ENCODE measurements at places on chromosomes 6 and 20.
A peak's percentile ranks its signal among the peaks of the same experiment; 100 is the strongest.

DNA sequence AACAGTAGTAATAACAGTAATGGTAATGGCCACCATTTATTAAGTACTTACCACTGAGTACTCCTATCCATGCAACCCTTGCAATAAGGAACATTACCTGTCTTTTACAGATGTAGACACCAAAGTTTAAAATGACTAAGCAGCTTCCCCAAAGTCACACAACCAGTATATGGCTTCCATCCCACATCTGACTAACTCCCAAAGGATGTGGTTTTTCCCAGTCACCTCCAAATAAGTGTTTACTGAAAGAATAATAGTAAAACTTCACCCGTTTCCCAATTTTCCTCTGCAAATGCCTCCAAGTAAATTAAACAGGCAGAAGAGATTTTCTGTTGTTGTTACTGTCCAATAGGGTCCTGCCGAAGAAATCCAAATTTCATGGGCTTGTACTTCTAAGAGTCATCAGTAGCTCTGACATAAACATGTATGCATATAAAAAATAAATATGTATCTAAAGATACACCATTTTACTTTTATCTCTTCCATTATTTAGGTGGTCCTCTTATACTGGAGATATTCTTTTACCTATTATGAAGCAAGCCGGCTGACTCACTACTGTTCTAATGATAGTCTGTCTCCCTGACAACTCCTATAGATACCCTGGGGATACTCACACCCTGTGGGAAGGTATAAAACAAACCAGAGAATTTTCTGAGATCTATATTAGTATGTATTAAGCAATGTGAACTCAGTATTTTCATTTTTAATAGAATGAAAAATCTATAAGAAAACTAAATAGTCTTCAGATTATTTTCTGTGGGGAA is 77.9 kb upstream of the ID4 start:
- DNase-seq, result no peak

DNA sequence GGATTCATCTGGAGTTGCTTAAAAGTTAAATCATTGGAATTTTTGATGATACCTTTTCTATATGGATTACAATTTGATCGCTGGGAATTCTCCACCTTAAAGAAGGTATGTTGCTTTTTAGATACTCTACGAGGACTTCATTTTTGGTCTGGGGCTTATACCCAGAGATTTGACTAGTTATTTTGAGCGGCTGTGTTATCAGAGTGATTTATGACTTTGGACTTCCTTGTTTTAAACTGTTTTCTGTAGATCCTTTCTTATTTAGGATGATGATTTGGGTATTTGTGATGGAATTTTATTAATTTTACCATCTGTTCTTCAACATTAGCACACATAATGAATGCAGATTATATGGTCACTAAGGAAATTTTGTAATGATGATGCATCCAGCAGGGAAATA is 75.2 kb downstream of the SOX4 start:
- DNase-seq, result no peak

DNA sequence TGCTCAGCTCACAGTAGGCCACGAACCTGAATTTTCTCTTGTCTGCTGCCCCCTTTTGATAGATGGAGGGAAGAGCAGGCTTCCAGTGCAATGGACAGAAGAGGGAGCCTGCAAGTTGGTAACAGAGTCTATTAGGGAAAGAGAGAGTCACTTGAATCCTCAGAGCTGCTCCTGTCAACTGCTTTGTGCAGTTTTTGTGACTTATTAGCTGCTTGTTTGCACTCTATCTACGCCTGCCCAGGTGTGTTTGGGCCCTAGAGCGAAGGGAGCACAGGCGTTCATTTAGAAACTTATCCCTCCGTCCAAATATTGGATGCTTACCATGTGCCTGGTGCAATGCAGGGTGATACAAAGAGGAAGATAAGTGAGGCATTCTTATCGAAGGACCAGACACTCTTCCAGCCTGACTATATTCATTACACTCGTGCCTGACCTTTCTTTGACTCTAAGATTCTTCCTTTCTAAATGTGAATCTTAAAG is 11.6 kb upstream of the SLC2A12 start:
- DNase-seq, result peak; percentile 65

- peak; percentile 28 for DNase-seq
Measured at GRCh38 chr20:38001981-38002380, 31.3 kb downstream of the TTI1 start.

GRCh38 chr6:130839379-130839778 is 12.2 kb downstream of the SMLR1 start:
- no peak for DNase-seq

GRCh38 chr6:52500238-52501129 is 76.4 kb downstream of the TRAM2 start:
- peak; percentile 72 for DNase-seq

- no peak for DNase-seq
Measured at GRCh38 chr20:60046011-60046413, 87.8 kb downstream of the CDH26 start.

DNA sequence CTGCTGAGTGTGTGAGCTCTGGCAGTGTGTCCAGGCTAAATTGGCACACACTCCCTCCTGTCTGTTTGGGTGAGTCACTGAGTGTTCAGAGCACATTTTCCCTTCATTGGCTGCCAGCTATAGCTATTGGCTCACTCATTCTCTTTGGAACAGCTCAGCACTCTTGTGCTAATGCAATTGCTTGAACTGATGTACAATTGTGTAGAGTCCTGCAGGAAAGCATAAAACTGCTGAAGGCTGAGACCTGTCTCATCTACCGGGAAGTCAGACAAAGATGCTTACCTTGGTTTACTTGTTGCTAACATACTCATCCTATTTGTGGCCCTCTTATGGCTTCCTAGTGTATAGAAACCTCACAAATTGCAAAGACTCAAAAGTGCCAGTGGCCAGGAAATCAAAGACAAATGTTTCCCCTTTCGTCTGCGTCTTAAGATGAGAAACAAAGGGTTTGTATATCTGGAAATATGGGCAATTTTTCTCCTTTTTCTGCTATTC is 351.0 kb downstream of the BCKDHB start:
- DNase-seq, result peak; percentile 88

- no peak for DNase-seq
Measured at GRCh38 chr6:108959972-108960582, 111.9 kb downstream of the ARMC2 start.

- DNase-seq, result no peak
Measured at GRCh38 chr6:54907355-54907754, 60.8 kb downstream of the FAM83B start.

- DNase-seq, result no peak
Measured at GRCh38 chr20:8152847-8153246, 20.8 kb downstream of the PLCB1 start.

DNA sequence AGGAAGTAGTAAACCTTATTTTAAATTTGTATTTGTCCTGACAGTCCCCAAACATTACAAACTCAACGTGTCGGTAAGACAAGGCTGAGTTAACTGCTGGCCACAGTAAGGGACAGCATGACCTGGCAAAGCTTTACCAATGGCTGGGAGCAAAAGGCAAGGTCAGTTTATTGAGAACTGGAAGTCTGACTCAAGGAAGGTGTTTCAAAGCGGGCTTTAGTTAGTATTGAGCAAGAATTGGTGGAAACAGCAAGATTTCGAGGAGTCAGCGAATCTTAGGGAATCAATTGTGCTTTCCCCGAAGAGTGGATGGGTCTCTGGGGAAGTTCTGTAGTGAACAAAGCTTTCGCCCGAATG is 885 bp upstream of the GZF1 start:
- no peak for DNase-seq

GRCh38 chr20:16013631-16014030 is 559.6 kb downstream of the KIF16B start:
- DNase-seq, result no peak

DNA sequence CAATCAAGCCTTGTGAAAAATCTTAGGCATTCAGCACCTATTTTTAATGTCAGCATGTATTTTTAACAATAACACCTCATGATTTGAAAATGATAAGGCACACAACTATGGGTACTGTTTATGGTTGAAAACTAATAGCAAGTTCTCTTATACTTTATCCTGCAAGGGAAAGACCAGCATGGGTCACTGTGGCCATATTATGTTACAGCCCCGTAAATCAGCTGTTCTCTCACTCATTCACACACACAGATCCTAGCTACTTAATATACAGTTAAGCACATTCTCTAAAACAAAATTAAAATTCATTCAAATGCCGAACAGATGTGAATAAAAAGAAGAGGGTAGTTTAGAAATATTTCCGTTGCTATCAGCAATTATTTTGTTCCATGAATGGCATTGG is 224.4 kb downstream of the OGFRL1 start:
- no peak for DNase-seq

DNA sequence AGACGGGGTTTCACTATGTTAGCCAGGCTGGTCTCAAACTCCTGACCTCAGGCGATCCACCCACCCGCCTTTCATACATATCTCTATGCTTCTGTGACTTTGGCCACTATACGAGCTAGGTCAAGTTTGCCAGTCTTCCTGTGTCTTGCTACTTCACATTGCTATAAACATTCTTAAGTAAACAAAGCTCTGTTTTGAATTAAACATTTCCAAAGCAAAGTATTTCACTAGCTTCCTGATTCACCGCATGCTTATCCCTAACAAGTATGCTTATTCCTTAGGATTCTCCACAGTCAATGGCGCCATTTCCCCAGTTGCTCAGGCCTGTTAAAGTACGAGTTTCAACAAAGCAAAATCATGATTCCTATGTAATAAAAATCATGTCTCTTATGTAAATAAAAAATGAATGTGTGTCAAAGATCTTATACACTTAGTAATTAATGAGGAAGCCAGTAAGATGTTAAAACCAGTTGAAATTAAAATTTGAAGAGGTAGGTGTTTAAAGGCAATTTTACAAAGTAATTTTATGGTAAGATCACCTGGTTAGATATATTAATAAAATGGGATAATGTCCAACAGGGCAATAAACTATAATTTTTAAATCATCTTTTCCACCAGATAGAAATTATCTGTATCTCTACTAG is 88.5 kb downstream of the PRKN start:
- no peak for DNase-seq

DNA sequence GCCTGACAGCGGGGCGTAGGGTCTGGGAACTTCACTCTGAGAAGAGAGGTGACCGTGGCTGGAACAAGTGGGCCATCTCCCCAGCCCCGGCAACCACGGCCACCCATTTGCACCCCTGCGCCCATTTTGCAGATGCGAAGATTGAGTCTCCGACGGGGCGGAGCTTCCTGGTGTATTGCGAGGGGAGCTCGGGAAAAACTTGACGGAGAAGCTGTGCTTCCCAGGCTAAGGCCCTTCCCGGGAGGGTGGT is 653 bp downstream of the ZNF335 start:
- no peak for DNase-seq

DNA sequence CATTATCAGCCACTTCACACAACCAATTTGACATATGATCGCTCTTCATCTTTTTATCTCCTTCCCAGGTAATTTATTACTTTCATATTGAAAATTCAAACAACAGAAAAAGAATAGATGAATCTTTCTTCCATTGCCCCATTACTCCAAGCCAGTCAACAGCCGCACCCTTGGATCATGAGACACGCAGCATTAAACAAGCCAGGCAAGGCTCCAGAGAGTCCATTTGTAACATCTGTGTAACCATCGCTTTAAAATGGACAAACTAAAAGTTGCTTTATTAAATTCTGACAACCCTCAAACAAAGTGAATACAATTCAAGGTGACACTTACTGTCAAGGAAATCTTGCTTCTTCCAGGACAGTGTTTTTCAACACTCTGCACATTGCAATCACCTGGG is 200.3 kb downstream of the EPM2A start:
- DNase-seq, result no peak

DNA sequence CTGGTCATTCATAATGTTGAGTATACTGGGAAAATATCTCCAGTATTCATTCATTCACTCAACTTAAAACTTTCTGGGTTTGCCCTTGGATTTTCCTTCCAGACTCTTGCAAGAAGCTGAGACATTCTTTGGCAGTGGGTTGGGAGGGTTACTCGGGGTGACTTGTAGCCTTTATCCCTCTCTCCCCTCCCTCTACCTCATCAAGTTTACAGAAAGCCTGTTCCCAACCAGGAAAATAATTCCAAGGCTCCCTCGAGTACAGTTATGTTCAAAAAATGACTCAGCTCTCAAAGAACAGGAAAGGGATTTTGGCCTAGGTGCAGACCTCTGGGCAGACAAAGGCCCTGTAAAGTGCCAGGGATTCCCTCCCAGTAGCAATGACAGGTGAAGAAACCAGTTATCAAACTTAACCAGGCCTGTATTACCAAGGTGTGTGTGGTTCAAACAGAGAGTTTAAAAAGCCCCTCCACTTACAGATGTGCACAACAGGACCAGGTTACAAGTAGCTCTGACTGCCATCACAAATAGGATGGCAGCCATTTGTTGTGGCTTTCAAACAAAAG is 22.2 kb downstream of the FKBP1A start:
- no peak for DNase-seq

- no peak for DNase-seq
Measured at GRCh38 chr20:63655249-63655648, 2.0 kb upstream of the STMN3 start.

DNA sequence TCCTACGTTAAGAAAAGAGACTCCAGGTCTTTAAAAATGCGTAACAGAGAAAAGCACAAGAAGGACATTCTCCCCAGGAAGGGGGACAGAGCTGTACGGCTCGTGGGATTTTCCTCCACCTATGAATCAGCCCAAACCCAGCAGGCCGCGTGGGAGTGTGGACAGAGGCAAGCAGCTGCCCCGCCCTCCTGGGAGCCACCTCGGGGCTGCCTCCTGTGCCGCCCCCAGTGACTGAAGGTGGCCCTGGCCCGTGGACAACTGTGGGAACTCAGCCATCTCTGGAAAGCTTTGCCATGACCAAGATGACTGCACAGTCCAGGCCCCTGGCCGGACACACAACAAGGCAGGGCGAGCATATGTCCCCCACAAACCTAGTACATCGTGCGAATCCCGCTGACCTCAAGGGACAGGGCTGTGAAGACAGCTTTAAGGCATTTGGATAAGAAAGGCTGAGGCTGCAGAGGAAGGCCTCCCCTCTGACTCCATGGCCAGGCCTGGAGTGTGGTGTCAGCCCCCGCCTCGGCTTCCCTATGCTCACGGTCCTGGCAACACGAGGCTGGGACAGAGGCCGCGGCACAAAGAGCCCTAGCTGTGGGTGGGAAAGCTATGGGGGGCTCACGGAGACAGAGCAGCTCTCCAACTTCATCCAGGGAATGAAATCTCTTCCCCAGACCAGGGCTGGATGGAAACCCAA is 26.9 kb downstream of the PXDC1 start:
- peak; percentile 73 for DNase-seq

GRCh38 chr20:50721881-50722281 is 9.5 kb upstream of the PARD6B start:
- peak; percentile 80 for DNase-seq

DNA sequence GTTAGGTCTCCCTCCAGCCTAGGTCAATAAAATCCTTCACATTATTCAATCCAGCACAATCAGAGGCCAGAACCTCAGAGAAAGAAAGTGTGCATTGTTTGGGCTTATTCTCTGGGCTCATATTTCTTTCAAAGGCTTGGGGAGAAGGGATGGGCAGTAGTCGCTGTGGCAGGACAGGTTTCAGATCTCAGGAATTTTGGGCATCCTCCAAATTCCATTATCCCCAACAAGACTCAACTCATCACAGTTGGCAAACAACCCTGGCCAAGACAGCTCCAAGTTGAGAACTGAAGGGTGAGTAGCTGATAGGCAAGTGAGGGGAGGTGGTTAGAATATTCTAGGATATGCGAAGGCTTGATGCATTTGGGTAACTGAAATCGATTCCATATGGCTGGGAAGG is 27.2 kb upstream of the CHD6 start:
- DNase-seq, result no peak

Data from right cardiac atrium (tissue), 5 donors.